ENCODE measurements at places on chromosomes 12 and 14.

GRCh38 chr12:2355604-2356003, 302.8 kb downstream of the CACNA1C start:
- DNase-seq, result no peak

DNA sequence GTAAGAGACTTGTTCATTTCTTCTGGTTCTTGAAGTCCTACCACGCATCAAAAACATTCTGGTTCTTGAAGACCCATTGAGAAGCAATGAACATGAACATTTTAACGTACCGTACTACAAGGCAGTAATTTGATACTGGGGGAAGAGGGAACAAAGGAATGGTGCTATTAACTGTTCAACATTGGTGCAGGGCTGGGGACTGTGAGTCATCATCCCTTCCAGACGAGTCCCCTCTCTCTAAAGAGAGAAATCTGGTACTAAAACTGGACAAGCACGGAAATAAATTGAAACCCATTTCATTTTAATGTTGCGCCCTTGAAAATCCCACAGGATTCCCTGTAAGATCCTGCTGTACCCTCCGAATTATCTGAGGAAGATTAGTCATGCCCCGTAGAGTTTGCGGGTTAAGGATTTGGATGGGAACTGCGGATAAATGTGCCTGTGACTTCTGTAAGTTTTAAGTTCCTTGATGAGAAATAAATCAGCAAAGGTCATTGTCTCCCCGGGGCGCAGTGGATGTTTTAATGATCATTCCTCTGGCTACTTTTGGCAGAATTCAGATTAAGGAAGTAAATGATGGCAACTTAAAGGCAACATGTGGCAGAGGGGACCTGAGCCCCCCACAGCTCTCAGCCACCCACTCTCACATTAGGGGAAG, 78.6 kb downstream of the KCNK13 start:
- DNase-seq, result no peak

- no peak for DNase-seq
Measured at GRCh38 chr12:25712169-25712568, 159.1 kb upstream of the LMNTD1 start.

GRCh38 chr12:75727577-75727976, 216.2 kb upstream of the KRR1 start:
- DNase-seq, result no peak

DNA sequence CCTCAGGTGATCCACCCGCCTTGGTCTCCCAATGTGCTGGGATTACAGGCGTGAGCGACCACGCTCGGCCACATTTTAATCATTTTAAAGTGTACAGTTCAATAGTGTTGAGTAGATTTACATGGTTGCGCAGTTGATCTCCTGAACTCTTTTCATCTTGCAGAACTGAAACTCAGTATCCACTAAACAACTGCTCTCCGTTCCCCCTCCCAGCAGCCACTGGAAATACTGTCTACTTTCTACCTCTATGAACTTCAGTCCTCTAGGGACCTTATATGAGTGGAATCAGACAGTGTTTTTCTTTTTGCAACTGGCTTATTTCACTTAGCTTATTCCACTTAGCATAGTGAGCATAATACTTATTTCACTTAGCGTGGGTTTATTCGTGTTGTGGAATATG, 53.7 kb downstream of the KCTD10 start:
- no peak for DNase-seq

DNA sequence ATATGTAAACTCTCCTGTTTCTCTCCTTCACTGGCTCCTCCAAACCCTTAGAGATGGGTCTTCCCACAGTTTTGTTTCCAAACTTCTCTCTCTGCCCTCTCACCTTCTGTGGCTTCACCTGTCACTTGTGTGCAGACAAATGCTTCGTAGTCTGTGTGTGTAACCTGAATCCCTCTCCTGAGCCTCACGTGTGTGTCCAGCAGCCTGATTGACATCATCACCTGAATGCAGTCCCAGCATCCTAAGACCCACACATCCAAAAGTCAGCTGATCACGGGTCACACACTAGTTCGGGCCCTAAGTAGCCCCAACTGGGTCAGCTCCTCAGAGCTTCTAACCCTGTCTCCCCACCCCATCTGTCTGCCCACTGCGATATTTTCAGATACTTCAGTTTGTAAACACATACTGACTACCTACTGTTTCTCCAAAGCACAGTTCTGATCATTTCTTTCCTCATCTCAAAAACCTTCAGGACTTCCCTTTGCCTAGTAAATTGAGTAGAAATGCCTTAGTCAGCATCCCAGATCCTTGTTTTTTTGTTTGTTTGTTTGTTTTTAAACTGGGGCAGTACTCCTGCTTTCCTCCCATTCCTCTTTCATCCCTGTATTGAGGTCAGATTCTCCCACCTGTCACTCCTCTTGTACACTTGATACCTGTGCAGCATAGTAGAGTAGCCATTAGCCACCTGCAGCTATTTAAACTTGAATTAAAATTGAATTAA, 23.7 kb downstream of the FNTB start:
- no peak for DNase-seq

DNA sequence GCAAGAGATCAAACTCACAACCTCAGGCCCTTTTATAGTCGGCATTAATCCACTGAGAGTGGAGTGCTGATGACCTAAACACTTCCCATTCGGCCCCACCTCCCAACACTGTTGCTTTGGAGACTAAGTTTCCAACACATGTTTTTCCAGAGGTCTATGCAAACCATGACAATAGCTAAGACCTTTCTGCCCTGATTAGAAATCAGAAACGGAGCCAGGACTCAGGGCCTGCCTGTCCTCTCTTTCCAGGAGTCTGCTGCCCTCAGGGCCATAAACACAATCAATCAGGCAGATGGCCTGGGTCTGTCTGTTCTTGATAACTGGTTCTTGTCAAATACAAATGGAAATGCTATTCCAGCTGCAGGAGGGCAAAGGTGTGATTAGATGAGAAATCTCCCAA, 97.2 kb upstream of the PSMC1 start:
- DNase-seq, result no peak

- no peak for DNase-seq
Measured at GRCh38 chr12:56011509-56012090, 9.2 kb upstream of the IKZF4 start.

DNA sequence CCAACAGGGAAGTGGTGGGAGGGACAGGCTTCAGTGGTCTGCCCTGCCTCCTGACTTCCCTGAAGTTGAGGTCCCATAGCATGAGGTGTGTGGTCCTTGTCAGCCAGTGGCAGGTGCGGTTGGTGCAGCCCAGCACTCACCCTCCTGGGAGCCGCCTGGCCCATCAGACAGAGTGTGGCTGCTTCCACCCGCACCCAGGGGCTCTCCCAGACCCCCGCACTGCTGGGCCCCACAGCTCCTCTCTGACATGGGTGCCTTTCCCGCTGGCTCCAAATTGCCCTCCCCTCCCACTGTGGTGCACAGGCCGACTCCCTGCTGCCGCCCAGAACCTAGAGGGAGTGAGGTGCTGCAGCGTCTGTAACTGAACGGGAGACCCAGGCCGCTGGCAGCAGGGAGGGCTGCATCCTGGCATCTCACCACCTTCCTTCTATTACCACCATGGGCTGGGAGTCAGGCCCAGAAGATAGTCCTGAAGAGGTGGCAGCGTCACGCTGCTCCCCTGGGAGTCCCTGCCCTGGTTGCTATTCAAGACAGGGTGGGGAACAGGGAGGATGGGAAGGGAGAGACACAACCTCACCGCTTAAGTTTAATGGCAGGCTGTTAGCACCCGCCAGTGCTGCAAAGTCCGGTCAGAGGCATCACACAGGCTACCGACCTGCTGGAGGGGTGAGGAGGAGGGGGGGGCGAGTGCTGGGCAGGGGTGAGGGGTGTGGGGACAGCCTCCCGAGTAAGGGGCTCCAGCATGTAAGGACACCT, 180.6 kb upstream of the PRMT8 start:
- no peak for DNase-seq

GRCh38 chr12:68959143-68959858, 26.3 kb upstream of the CPM start:
- DNase-seq, result no peak

DNA sequence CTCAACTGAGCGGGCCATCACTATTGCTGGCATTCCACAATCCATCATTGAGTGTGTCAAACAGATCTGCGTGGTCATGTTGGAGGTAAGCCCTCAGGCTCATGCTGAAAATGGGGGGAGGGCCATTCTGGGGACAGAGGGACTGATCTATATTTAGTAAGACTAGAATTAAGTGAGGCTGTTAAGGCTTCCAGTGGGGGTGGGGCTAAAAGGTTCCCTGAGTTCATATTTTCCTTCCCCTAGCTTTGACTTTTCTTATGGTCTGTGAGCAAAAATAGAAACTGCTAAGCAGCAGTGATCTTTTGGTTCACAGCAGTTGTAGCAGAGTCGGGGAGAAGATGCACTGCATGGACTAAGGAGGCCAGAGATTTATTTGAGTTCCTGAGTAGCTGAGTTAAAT, 9.2 kb downstream of the PCBP2 start:
- no peak for DNase-seq

GRCh38 chr12:12622418-12622817, 10.7 kb downstream of the CREBL2 start:
- no peak for DNase-seq

DNA sequence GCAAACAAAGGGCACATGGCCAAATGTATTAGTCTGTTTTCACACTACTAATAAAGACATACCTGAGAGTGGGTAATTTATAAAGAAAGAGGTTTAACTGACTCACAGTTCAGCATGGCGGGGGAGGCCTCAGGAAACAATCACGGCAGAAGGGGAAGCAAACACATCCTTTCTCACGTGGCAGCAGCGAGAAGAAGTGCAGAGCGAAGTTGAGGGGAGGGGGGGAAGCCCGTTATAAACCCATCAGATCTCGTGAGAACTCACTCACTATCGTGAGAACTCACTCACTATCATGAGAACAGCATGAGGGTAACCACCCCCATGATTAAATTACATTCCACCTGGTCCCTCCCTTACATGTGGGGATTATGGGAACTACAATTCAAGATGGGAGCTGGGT, 66.1 kb downstream of the ST8SIA1 start:
- no peak for DNase-seq

DNA sequence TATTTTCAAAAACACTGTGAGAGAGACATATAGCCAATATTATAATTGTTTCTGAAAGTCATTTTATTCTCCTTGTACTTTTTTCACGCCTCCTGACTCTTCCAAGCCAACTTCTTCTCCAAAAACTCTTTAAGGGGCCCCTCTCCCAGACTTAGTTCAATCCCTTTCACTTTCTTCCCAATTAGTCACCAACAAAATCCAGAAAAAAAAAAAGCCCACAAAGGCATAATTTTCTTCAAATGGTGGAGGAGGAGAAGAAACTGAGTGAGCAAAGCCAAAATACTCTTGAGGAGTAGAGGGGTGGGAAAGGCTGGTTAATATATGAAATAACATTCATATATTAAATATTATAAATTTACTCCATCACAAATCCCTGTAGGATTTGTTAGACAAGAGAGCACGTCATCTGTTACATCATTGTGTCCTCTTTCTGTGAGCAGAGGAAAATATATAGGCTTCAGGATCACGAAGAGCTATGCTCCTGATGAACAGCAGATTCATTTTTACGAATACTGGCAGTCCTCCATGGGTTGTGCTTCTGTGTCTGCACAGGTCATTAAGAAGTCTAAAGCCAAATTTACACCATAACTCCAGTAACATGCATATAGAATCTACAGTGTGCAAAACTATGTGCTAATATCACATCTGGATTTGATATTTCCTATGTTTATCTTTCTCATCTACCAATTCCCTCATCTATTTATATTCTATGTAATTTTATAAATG, 25.9 kb upstream of the NID2 start:
- DNase-seq, result no peak

DNA sequence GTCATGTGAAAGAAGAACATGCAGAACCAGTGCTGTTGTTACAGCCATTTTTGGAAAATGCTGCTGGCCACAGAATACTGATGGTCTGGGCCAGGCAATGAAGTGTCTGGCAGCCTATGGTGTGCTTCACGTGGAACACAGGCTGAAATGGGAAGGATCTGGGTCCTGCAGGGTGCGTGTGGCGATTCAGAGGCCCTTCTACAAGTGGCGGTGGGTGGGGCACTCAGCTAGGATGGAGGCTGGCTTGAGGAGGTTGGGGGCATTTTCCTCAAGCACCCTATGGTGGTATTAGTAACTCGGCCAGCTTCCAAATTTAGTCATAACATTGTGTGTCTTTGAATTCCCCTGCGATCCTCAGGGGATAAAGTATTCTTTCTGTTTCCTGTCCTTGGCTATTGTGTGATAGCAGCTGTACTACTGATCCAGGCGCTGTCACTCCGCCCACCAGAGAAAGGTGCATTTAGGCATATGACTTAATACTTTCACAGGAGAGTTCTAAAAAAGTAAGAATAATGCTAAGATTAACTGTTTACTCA, 9.2 kb upstream of the RAD52 start:
- DNase-seq, result no peak

DNA sequence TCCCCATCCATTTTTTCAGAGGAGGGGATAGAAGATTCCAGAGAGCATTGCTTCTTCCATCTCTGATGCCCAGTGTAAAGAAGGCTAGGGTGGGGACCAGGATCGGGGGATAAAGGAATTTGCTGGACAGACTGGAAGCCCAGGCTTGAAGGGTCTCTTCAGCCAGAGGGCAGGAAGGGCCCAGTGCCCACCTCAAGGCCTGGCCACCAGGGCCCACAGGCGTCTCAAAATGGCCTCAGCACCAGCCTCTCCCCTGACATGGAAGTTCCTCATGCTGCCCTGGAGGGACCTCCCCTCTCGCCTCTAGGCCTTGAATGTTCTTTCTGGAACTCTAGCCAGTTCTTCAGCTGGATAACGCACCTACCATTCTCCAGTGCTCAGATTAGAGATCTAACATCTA, 2.8 kb downstream of the RPS6KL1 start:
- no peak for DNase-seq

GRCh38 chr14:50357753-50358395, 38.8 kb downstream of the CDKL1 start:
- DNase-seq, result no peak

- DNase-seq, result no peak
Measured at GRCh38 chr12:6452245-6452943, 552 bp downstream of the TAPBPL start.

DNA sequence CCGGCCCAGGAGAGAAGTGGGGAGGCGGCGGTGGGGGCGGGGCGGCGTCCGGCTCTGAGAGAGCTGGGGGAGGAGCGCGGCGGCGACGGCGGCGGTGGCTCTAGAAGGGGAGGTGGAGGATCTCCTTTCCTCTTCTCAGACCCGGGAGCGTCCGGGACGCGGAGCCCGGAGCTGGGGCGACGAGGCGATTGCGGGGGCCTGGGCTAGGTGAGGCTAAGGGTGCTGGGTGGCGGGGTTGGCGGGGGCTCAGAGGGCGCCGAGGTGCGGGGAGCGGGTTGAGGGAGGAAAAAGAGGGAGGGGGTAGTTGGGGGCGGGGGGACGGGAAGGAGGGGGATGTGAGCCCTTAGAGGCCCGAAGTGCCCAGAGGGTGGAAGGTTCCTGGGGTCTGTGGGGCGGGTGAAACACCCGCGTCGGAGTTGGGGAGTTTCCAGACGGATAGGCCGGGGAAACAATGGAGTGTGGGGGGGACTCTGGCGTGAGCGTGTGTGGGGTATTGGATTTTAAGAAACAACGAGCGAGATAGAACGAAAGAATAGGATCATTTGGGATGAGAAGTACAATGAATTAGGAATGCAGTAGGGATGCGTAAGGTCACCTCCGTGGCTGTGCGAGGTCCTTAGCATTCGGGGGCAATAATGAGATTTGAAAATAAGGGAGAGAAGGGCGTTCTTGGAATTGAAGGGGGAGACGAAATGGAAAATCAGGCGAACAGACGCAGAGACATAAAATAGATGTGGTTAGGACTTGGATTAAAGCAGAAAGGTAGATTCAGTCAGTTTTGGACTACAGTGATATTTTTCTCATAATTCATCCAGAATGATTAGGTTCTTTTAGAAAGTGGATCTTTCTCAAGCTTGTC, at the start of gene SPATS2:
SPATS2 (plus strand) TSS at position 82 of the 859 bp plus-strand sequence. CDS start 93,551 bp downstream, outside the sequence.
- DNase-seq, result peak; percentile 65

GRCh38 chr14:67172520-67172919, 16.7 kb upstream of the GARIN2 start:
- DNase-seq, result no peak

All from activated T-helper 1 cell treated with anti-CD3 and anti-CD28 coated beads, Interleukin-2, amount 50 U/mL, for 16 hours (primary cell).